ENCODE measurements at places on chromosomes 3 and 15.

- DNase-seq, result no peak
Measured at GRCh38 chr15:64110950-64111678, 15.3 kb downstream of the SNX1 start.

DNA sequence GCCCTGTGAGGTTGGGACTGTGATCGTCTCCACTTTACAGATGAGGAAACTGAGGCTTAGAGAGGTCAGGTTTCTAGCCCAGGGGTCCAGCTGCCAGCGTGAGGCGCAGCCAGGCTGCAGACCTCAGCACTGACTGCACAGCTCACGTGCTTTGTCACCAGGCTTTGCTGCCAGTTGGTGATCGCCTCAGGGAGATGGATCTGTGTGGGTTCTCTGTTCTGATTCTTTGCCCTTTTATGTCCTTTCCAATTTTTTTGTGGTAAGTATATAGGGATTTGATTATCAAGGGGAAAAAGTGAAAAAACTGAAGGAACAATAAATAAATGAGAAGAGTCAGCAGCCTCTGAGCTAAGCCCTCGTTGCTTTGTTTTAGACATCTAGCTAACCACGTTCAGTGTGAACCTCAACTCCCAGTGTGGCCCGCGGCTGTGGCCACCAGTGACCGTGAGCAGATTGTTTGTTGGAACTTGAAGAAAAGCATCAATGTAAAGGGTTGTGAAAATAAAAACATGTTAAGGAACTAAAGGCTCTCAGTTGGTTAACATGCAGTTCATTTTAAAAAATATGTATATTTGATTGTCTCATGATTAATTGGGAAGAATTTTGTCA is 117.6 kb downstream of the PDE8A start:
- no peak for DNase-seq

- DNase-seq, result no peak
Measured at GRCh38 chr3:2706144-2706835, 403.9 kb downstream of the IL5RA start.

DNA sequence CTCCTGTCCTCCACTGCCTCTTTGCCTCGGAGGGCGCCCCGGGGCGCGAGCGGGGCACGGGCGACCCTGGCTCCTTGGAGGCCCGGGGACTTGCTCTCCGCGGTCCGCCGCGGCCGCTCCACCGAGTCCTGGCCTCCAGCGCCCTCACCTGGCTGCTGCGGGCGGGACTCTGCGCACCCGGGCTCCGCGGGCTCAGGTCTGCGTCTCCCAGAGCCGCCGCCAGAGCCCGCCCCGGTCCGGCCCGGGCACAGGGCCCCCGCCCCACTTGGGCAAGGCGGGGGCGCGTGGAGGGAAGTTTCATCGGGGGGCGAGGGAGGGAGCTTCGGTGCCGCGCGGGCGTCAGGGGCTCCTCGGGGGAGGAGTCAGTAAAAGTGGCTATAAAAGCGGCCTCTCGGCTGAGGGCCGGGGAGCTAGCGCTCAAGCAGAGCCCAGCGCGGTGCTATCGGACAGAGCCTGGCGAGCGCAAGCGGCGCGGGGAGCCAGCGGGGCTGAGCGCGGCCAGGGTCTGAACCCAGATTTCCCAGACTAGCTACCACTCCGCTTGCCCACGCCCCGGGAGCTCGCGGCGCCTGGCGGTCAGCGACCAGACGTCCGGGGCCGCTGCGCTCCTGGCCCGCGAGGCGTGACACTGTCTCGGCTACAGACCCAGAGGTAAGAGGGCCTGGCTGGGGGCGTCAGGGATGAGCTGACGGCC is at the start of gene CEMIP:
Gene CEMIP, plus strand, starts transcription at position 407 of the 694 bp plus-strand sequence. CDS start 94,510 bp downstream, outside the sequence.
- peak; percentile 43 for DNase-seq

- DNase-seq, result no peak
Measured at GRCh38 chr3:131541288-131541687, 38.5 kb upstream of the MRPL3 start.

GRCh38 chr15:85312929-85313331 is 67.5 kb upstream of the AKAP13 start:
- no peak for DNase-seq

- no peak for DNase-seq
Measured at GRCh38 chr15:25936004-25936403, 72.9 kb upstream of the ATP10A start.

GRCh38 chr3:119181765-119182164 is 8.4 kb downstream of the UPK1B start:
- DNase-seq, result no peak

DNA sequence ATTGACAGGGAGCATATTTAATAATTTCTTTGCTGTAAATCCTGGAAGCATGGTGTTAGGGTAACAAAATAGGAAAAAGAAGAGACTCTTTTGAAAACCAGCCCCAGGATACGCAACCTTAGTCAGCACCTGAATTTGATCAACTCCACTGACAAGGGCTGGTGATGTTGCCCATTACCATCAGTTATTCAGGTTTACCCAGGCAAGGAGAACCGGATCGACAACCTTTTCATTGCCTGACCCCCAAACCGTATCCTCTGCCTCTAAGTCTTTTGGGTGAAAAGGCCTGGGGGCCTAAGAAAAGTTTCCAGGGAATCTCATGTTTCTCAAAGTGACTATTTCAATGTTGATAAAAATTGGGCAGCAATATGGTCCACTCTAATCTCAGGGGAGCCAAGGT is 313.3 kb downstream of the KBTBD8 start:
- no peak for DNase-seq

- no peak for DNase-seq
Measured at GRCh38 chr3:107184375-107184774, 192.9 kb upstream of the CCDC54 start.

GRCh38 chr3:125479091-125479490 is 40.9 kb downstream of the SNX4 start:
- DNase-seq, result no peak

GRCh38 chr3:172517859-172518466 is 5.3 kb downstream of the TNFSF10 start:
- no peak for DNase-seq

DNA sequence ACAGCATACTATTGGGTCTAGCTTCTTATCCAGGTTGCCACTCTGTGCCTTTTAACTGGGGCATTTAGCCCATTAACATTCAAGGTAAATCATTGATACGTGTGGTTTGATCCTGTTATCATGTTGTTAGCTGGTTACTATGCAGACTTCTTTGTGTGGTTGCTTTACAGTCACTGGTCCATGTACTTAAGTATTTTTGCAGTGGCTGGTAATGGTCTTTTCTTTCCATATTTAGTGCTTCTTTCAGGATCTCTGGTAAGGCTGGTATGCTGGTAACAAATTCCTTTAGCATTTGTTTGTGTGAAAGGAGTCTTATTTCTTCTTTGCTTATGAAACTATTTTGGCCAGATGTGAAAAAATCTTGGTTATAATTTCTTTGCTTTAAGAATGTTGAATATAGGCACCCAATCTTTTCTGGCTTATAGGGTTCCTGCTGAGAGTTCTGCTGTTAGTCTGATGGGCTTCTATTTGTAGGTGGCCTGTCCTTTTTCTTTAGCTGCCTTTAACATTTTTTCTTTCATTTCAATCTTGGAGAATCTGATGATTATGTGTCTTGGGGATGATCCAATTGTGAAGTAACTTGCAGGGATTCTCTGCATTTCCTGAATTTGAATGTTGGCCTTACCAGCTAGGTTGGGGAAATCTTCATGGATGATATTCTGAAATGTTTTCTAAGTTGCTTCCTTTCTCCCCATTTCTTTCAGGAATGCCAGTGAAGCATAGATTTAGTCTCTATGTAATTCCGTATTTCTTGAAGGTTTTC is 39.3 kb downstream of the CCR1 start:
- no peak for DNase-seq

GRCh38 chr3:127089486-127090145 is 103.3 kb upstream of the PRR23E start:
- DNase-seq, result no peak

DNA sequence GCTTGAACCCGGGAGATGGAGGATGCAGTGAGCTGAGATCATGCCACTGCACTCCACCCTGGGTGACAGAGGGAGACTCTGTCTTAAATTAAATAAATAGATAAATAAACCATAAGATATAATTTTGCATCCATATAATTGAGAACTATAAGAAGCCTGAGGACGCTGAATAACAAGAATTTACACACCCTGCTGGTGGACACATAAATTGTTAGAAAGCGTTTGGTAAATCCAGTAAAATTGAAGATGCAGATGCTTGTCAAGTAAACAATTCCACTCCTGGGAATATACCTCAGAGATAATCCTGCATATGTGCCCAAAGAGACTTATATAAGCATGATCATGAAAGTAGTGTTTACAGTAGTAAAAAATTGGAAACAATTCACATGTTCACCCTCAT is 41.7 kb downstream of the TTC23 start:
- no peak for DNase-seq

- no peak for DNase-seq
Measured at GRCh38 chr15:61780278-61780980, 279.8 kb downstream of the VPS13C start.

GRCh38 chr3:43417133-43417532 is 130.8 kb downstream of the SNRK start:
- no peak for DNase-seq

GRCh38 chr3:48400824-48401433 is 28.9 kb downstream of the FBXW12 start:
- peak; percentile 38 for DNase-seq

DNA sequence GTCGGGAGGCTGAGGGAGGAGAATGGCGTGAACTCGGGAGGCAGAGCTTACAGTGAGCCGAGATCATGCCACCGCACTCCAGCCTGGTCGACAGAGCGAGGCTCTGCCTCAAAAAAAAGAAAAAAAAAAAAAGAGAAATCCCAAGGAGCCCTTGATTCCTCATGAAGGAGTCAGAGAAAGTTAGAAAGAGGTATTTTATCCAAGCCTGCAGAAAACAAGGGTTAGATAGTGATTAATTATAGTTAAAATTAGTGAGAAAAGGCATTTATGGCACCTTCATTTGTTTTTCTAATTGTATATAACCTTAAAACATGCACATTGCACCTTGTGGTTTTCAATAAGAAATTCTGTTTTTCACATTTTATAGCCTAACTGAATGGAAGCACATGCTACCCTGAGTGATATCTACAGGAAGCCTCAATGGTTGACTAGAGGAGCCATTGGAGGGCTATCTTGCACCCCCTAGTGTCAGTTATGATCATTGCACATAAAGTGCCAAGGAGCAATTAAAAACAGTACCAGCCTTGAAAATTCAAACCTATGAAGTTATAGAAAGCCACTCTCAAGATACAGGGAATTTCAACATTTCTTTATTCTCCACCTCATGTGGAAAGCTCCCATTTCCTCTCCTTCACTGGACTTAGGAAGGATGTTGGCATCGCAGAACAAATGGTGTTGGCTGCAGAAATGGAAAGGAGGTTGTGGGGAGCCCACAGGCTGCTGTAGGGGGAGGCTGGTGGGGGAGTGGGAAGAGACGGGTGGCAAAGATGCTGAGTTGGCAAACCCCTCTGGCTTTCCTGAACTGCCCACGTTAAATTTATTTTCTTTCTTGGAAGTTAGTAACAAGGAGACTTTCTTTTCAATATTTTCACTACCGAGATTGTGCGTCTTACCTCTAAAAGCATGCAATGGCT is 48.5 kb downstream of the ITGA11 start:
- DNase-seq, result peak; percentile 55

DNA sequence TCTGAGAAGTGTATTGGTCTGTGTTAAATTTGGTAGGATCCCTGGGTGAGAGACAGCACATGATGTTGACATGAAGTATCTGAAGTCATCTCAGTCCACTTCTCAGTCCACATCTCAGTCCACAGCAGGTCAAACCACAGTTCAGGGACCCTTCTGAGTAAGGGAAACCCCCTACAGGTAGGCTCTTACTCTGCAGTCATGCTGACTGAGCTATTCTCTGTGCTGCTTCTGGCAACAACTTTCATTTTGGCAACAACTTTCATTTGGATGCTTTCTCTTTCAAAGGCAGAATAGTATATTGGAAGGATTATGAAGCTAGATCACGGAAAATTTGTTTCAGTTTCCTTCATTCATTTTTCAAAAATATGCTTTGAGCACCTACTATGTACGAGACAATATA is 178.2 kb upstream of the GOLIM4 start:
- DNase-seq, result no peak

DNA sequence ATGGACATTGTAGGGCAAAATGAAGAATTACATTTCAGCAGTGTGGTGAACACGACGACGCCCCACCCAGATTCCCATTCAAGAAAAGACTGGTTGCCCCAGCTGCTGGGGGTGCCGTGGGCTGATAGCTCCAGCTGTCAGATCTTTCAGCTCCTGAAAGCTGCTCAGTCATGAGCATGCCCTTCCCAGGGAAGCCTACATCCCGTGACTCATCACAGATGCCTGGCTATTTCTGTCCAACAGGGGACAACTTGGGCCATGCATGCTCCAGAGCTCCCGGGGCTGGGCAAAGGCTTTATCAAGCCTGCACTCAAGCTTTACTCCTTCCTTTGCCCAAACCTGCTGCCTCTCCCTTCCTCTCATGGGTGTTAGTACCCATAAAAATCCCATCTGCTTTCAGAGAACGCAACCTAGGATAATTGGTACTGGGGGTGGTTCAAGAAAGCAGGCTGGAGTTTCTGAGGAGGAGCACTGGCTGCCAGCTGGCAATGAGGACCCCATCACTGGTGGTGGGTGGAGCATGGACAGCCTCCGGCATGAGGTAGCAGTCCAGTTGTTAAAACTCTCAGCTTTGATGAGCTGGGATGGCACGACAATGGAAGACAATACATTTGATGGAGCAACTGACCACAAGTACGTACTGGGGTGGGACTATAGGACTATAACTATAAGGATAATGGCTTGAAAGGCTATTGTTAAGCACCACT is 16.4 kb upstream of the ST8SIA2 start:
- no peak for DNase-seq

DNA sequence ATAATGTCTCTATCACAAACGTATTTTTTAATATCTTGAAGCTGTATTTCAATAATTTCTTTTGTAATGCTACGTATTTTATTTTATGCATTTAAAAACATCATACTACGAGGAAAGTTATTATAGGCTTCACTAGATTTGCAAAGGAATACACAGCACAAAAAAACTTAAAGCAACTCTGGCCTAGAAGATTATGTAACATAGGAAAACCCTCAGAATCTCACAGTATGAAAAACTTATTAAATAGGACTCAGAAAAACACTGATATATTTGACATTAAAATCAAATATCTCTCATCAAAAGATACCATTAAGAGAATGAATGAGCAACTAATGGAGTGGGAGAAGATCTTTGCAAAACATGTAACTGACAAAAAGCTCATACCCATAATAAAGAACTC is 63.7 kb downstream of the DMXL2 start:
- no peak for DNase-seq

DNA sequence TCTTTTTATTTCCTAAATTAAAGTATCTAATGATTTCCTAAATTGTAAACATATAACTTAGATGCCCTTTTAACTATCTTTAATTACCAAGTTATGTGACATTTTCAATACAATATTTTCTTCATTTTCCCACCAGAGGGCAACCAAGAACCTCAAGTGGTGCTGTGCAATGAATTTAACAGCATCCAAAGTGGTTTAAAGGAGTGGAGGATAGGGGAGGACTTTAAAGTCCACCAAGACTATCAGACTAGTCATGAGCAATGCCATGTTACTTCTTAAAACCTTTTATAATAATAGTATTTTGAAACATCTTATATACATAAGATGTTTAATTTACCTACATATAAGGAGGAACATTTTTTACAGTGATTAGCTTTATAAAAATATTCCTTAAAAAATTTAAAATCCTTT is 74.4 kb downstream of the DLG1 start:
- DNase-seq, result no peak

Data from bone marrow (tissue), 2 donors.